A673 (cell line): ENCODE measurements at places on chromosomes 12 and 14.

DNA sequence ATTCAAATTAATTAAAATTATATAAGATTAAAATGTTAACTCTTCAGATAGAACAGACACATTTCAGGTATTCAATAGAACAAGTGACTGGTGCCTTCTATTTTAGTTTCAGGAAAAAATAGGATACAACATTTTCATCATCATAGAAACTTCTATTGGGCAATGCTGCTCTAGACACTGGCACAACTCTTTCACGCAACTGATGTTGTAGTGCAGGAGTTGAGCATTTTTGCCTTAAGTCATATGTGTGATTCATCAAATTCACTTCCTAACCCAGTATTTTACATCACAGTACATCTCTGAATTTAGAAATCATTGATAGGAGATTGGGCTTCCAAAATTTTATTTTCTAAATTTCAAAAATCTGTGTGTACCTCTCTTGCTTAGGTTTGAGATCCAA lies 215.4 kb upstream of the DIO2 start:
- DNase-seq = no peak

DNA sequence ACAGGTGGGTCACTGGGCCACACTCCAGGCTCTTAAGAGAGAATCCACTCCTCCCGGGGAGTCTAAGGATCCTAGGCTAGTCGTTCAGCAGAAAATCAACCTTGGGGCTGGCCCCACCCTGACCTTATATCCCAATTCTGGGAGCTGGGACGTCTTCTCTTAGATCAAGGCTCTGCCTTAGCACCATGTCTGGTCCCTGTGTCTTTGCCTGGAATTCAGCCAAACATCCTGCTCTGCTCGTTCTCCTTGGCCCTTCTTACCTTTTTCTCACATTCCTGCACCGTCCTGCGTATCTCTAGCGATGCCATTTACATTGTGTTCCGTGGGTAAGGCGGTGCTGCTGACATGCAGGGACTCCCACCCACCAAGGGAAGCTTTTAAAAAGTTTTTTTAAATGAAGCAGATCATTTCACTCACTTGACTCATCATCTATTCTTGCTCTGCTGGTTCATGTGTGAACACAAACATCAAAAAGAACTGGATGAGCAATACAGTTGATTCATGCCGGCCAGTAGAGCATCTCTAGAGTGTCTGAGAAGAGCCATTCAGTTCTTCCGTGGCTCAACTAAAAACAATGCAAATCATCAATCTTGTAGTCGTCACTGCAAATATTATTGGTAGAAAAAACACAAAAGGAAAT lies 50.2 kb downstream of the KCNK13 start:
- DNase-seq = no peak

DNA sequence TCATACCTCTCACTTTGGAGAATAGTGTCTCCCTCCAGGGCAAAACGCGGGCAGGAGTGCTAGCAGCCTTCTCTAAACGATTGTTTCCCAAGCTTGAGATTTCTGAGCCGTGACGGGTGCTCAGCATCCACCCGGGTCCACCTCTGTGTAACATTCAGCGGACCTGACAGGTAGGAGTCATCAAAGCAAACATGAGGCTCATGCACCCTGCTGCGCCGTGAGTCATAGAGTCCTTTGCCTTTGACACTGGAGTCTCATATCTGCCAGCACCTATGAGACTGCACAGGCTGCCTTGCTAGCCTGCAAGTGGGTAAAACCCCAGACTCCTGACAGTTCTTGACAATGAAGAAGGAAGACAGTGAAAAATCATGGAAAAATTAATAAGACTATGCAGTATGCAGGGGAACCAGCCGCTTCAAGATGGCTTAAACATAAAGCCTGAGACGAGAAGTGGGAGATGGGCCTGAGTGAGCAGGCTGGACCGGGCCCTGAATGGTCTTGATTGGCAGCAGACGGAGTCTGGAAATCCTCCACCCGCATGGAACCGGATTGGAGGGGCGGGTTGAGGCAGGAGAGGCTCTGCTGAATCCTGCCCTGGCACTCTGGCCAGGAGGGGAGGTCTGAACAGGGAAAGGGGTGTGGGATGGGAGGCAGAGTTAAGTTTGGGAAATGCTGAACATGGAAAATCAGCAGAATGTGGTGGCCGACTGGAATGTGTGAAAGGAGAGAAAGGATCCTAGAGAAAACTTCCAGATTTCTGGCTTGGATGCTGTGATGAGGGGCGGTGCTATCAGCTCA lies 54.2 kb downstream of the LGMN start:
- no peak for DNase-seq

GRCh38 chr12:123836292-123836691 lies 74.2 kb downstream of the DNAH10 start:
- no peak for DNase-seq
